ENCODE measurements at places on chromosomes 16 and 17.

- no peak for DNase-seq
These were observed 16.1 kb downstream of the GDE1 start for GRCh38 chr16:19505600-19506303.

GRCh38 chr17:19270704-19271611 is 33.8 kb downstream of the EPN2 start:
- DNase-seq, result no peak

DNA sequence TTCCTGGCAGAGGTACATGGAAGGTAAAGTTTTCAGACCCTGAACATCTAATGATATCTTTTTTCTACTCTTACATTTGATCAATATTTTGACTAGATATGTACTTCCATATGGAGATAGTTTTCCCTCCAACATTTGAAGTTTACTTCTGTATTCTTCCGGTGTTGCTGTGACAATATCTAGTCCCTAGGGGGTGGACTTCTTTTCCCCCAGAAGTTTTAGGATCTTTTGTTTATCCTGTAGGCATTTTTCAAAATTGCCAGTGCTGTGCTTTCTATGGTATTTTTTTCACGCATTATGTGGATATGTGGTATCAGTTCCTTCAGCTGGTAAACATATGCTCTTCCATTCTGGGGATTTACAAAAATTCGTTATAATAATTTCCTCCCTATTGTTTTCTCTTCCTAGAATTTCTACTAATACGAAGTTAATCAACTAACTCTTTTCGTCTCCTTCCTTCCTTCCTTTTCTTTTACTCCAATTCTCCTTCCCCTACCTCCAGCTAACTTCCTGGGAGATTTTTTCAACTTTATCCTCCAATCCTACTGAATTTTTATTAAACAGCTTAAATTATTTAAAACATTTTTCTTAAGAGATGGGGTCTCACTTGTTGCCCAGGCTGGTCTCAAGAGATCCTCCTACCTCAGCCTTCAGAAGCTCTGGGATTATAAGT is 26.1 kb upstream of the ZNHIT3 start:
- DNase-seq, result no peak

GRCh38 chr17:82542439-82542838 is 22.9 kb downstream of the FOXK2 start:
- no peak for DNase-seq

- no peak for DNase-seq
These were observed 5.2 kb upstream of the GUCY2D start for GRCh38 chr17:7997186-7997585.

GRCh38 chr17:76716146-76716838 is 5.5 kb upstream of the MXRA7 start:
- DNase-seq, result no peak

DNA sequence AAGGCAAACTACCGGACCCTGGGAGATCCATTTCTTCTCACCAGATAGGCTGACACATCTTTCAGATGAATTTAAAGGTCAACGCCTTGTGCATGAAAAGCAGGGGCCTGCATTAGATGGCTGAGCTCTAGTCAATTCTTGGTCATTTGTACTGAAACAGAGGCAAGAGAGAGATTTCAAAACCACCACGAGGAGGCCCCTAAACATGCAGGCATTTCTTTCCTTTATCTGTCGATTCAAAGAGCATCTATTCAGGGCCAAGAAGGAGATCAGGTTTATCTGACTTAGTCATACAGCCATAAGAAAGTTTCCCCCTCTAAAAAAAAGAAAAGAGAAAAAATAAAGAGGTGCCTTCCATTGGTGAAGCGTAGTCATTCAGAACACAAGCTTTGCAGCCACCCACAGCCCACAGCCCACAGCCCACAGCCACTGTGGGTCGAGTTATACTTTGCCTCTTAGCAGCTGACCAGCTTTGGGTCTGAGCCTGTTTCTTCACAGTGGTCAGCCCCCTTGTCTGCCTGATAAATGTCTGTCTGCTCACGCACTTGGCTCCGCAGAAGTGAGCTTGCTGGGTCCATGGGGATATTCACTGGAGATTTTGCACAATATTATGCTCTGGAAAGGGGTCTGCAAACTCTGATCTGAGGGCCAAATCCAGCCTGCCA is 207.5 kb downstream of the CDH13 start:
- DNase-seq, result no peak

GRCh38 chr17:50660887-50661345 is 26.2 kb downstream of the ABCC3 start:
- no peak for DNase-seq

DNA sequence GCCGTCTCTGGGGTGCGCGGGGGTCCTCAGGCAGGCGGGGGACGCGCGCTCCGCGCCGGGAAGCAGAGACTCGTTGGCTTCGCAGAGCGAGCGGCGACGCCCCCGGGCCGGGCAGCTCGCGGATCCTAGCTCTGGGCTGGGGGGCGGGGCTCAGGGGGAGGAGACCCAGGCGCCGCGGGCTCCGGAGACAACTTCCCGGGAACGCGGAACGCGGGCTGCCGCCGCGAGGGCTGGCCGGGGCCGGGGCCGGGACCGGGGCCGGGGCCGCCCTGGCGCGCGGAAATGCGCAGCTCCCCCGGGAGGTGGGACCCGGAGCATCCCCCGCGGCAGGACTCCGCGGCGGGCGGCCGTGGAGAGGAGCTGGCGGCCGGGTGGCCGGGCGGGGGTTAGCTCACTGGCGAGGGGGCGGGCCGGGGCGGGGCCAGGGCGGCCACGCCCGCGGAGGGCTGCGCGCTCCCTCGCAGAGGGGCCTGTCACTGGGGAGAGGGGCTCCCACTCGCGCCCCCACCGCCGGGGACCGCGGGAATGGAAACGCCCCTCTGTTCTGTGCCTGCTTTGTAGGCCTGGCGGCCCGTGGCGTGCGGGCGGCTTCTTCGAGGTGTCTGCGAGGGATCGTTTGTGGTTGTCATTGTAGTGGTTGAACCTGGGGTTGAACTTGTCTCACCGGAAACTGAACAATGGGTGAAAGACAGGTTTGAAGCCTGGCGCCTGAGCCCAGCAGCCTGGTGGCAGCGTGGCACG is at the start of gene GAS7:
Gene GAS7 (minus strand): TSS at position 98 of the 741 bp plus-strand sequence.
- peak; percentile 18 for DNase-seq

GRCh38 chr16:16116841-16117240 is 106.5 kb downstream of the ABCC6 start:
- DNase-seq, result no peak

DNA sequence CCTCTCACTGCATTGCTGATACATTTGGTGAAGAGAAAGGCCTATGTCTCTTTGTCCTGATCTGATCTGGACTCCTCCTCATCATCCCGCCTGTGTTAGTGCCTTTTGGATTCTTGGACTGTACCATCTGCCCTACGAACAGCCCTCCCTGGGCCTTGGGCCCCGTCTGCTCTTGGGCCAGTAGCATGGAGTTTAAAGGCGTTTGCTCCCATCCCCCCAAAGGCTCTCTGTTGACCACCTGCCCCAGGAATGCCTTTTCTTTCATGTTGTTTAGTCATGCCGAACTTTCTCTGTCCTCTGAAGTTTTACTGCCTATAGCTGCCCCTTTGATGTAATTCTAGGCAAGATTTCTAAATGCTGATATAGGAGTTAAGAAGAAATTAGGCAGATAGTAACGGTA is 30.9 kb upstream of the MEAK7 start:
- DNase-seq, result no peak

DNA sequence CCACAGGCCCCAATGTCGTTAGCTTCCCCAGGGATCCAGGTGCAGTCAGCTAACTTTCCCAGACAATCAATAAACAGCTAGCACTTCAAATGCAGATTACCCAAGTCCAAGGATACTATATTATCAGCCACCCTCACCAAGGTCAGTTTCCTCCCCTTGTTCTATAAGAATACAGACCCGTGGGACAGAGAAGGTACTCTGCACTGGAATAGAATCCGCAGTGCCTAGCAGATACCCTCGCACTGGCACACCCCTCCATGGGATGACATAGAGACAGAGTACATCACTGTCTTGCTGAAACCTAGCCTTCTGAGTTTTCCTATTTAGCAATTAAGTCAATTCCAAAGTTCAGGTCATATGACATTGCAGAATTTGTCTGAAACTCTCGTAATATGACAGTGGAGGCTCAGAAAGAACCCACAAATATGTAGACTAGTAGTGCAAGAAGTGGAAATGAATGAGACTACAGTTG is 40.0 kb upstream of the ABCA10 start:
- no peak for DNase-seq

DNA sequence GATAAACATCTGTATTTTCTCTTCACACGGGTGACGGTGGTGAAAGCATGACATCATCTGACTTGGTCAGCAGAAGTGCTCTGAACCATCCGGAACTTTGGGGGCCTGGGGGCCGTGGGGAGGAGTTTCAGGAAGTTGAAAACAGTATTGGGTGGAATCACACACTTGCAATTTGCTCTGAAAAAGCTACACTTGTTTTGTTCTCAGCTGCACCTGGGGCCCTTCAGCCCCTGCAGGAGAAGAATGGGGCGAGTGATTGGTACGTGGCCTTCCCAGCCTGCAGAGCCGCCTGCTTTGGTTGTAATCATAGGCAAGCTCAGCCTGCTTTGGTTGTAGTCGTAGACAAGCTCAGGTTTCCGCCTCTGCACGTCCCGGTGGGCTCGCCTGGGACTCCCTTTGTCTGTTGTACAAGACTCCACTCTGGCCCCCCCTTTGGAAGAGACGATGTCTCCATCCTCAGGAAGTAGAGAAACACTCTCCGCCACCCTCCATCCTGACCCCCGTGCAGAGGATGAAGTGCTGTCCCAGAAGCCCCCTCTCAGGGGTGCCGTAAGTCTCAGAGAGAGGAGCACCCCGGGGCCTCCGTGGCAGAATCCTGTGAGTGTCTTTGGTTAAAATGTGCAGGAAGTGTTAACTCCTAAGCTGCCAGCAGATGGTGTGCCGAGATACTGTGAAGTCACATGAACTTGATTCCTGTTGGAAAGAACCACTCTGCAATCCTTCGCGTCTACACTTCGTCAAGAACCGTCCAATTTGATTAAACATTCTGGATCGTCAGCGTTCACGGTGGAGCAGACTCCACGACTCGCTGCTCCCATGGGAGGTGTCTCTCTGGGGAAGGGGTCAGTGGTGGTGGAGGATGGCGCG is 5.4 kb downstream of the BANP start:
- DNase-seq, result peak; percentile 9

DNA sequence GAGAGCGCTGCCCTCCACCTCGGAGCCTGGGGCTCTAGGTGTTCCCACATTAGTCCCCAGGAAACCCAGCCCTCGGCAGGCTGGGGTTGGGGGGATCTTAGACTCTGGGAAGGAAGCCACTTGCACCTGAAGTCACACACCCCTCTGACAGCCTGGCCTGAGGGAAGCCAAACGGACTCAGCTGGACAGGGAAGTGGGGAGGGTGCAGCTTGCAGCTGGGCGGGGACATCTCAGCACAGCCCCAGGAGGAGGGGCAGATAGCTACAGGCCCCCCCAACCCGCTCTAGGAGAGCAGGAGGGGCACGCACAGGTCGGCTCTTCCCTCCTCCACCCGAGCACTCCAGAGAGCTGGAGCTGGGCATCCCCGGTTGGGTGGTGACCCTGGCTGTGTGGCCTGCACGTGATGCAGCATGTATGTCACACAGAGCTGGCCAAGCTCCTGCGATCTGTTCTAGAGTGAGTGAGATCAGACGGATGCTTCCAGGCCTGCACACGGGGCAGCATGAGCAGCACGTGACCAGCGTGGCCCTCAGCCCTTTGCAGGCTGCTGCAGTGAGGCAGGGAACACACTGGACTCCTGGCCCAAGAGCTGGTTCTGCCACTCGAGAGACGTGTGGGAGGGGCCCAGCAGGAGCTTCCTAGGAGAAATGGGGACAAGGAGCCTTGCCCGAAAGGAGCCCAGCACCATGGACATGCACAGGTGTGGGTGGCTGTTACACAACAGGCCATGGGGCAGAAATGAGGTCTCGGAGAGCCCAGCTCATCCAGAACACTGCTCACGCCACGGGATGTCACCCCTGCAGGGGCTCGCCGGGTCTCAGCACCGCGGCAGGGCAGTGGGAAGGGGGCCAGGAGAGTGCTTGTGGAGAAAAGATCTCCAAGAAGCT is 15.4 kb downstream of the KIFC3 start:
- no peak for DNase-seq

GRCh38 chr17:80180192-80180591 is 10.4 kb downstream of the CARD14 start:
- no peak for DNase-seq

DNA sequence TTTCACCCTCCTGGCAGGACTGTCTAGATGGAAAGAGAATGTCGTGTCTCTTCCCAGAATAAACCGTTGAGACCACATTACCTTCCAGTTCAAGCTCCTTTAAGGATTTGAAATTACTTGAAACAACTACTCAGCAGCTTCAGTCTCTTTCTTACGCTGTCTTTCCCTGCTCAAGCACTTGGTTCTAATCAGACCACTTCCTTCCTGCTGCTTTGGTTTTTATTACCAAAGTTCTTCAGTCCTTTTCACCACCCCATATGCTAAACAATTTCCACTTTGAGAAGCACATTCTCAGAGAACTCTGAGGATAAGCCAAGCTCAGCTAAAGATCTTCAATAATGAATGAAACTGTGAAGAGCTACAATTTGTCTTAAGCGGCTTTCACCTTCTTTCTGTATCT is 105.4 kb downstream of the STX8 start:
- DNase-seq, result no peak

- DNase-seq, result no peak
These were observed 18.4 kb downstream of the ZNF668 start for GRCh38 chr16:31055613-31056012.

DNA sequence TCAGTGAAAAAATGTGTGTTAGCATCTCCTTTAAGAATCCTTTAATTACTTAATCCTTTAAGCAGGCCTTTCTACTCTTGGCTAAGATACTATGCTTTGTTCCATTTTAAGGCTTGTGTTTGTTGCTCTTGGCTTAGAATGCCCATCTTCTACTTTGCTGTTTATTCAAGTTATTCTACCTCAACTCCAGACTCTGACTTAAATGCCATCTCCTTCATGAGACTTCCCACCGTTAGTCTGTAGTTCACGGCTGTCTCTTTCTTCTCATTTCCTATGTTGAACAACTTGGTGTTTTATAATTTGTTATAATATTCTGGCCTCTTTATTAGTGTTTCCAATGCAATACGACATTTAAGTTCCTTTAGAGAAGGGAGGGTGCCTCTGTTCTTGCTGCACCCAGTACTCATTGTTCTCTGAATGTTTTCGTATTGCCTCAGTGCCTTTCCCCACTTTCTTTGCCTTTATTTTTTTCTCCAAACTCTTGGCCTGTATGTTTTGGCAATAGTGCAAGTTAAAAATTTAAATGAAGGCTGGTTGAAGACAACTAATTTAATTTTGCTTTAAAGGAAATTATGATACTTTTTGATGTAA is 6.1 kb upstream of the KRT10 start:
- no peak for DNase-seq

DNA sequence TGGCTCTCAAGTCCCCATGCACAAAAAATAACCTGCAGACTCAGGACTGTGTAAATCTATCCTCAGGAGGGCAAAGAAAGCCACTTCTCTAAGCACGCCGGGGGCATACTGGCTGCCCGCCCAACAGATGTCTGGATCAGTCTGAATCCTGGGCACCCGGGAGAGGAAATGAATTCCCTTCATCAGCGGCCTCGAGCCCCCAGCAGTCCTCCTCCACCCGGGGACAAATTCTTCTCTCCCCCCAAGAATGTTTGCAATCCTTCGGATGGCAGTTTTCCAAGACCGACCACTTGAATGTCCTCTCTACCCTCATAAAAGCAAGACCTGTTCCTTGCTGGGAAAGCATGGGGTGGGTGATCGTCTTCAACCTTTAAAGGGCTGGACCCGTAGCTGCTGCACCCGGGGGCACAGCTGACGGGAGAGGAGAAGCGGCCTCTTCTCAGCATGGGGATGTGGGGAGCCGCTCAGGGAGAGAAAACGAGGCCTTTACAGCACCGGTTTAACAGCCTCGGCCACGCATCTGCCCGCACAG is 9.4 kb upstream of the MAP2K3 start:
- no peak for DNase-seq

GRCh38 chr16:56894331-56894917 is 29.4 kb downstream of the SLC12A3 start:
- DNase-seq, result no peak

- no peak for DNase-seq
These were observed 4.9 kb upstream of the MRPL28 start for GRCh38 chr16:375212-375611.

All from amniotic stem cell (primary cell).